ENCODE measurements at places on chromosomes 2 and 18. TPM values are rescaled to one million over a fixed set of nuclear protein-coding genes. Genes with fewer than 3 reads are reported as not detected.

DNA sequence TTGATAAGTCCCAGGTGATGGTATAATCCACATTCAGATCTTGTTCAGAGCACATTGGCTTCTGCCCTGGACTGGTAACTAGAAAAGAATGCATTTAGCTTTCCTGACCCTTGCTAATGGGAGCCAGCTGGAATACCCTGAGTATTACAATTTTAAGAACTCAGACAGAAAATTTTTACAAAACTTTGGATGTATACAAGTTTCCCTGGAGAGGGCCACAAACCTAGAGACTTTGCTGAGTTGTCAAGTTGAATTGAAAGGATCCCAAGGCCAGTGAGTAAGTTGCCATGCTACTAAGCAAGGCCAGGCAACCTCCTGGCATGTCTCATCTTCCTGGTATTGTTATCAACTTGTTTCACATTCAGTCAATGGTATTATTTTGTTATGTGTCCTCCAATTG lies 20.0 kb upstream of the NABP1 start:
- DNase-seq = peak; percentile 78

DNA sequence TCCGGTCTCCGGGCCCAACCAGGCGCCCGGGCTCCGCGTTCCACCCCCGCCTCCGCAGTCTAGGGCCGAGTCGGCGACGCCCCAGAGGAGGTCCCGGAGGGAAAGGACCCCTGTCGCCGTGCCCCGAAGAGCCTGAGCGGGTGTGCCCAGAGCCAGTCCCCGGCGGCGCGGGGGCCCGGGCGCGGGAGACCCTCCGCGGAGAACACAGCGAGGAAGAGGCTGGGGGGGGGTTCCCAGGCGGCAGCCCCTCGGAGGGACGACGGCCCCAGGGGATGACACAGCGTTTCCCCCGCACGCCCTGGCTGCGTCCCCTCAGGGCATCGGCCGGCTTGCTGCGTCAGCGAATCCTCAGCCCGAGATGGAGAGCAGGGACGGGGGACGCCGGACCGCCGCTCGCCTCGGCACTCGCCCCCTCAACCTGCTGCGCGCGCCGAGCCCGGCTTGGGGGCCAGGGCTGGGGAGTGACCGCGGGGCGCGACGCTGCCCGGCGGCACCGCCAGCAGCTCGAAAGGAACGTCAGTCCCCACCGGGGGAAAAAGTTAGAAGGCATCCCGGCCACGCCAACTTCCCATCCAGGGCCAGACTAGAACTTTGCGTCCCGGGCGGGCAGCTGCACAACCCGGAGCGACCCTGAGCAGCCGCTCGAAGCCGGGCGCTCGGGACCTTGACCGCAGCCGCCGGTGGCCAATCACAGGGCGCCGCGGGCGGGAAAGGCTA lies 711 bp downstream of the SFXN5 start:
- no peak for DNase-seq

DNA sequence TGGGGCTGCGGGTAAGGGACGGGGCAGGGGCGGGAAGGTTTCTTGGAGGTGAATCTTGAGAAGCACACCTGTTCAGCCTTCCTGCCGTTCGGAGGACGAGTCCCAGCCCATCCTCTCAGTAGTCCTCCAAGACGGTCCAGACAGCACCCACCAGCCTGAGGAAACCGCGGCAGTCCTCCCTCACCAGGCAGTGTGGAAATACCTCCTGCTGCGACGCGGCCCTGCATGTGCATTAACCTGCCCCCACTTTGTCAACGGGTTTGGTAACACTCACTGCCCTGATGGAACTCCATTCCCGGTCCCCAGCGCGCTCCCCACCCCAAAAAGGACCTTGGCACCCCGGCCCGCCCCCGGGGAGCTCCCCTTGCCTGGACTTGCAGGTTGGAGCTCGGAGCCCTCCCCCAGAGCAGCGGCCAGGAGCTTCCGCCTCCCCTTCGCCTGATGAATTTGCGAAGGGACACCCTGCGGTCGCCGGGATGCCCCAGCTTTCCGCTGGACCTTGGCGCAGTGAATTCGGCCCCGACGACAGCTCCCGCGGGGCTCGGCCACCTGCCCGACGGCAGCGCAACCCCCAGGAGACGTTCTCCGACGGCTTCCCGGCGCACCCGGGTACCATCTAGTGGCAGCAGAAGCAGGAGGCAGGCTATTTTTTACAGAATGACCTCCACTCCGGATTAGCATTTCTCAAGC lies 31.5 kb downstream of the ACVR1C start:
- DNase-seq = peak; percentile 1

DNA sequence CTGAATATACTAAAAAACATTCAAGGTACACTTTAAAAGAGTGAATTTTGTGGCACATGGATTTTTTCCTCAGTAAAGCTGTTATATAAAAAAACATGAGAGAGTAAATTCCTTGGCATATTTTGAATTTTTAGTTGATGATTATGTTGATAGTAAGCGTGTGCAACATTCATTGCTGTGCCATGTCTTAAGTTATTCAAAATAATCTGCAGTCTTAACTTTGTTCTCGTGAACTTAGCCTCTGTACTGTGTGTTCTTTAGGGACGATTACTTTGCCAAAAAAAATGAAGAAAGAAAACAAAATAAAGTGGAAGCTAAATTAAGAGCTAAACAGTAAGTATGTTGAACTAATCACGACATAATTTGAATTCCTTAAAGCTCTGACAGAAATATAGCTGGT lies 9.6 kb downstream of the SSB start:
- DNase-seq = peak; percentile 77

Gene GALNT14
- polyA plus RNA-seq = not detected

DNA sequence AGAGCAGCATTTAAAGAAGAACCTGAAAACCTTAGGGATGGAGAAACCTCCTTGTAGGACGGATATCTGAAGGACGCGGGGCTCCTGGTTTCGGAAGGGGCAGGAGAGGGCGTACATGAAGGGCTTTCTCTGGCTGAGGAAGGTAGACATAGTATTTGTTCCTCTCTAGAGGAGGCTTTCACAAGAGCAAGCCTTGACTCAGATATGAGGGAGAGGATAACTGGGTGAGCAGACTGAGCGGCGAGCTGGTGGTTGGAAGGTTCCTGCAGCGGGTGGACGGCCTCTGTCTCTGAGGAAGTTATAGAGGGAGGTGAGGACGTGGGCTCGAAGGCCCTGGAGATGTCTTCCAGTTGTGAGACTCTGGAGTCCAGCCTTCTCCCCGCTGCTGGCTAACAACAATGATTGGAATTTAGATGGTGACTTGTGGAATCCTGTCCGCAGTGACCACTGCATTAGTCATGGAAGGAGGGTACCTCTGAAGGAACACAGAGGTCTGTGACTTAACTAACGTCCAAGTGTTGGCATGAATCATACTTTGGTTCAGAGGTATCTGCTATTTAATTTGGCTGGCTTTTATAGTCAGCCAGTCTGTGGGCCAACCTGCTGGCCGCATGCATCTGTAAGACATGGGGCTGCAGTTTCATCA lies 80.9 kb downstream of the ASAP2 start:
- peak; percentile 99 for DNase-seq

GRCh38 chr2:109527846-109528705 lies 85.7 kb downstream of the SEPTIN10 start:
- no peak for DNase-seq

- DNase-seq = no peak
Measured at GRCh38 chr2:136225950-136226835, 108.2 kb upstream of the CXCR4 start.

Gene ALK
- polyA plus RNA-seq = not detected

DNA sequence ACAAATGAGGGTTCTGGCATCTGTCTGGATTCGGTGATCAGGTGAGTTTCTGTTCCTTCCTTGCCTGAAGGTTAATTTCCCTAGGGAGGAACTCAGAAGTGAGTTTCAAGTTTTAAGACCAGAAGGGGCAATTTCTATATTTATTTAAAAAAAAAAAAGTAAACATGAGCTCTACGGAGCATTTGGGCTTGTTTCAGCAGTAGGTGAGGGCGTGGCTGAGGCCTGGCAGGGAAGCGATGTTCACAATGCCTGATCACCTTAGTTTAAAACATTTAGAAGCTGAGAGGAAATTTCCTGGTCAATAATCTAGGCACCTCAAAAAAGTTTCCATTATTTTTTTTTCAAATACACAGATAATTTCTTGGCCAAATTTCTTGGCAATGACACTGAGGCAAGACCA lies 629.1 kb downstream of the DPP10 start:
- DNase-seq = no peak

GRCh38 chr2:99439971-99440505 lies 49.8 kb downstream of the REV1 start:
- DNase-seq = no peak

Gene DSG2
- polyA plus RNA-seq = 1.4 TPM

- DNase-seq = no peak
Measured at GRCh38 chr2:7655629-7656028, 738.4 kb downstream of the RNF144A start.
